D341Med (cell line): ENCODE measurements at places on chromosomes 3 and 15.

DNA sequence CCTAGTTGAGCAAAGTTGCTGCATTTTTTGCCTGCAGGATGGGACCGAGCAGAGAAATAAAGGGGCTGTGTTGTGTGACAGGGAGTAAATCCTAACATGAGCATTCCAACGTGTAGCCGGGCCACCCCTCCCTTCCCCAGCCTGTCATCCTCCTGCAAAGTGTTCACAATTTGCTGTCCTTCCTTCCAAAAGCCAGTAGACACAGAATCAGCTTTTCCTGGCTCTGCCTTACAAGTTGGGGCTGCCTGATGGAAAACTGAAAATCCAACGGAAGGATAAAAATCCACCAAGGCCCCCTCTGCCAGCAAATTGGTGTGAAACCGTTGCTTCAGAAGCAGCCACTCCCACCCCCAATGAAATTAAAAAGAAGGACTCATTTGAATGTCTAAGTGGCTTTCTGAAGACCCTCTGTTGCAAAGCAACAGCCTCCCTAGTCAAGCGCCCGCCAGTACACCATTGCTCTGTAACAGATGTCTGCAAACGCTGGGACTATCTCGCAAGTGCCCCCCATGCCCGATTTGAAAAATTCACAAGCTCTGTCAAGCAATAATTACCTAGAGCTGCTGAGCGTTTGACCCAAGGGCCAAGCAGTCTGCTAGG is 665 bp downstream of the FRMD4B start:
- no peak for DNase-seq

GRCh38 chr15:39628546-39629257 is 47.8 kb downstream of the THBS1 start:
- DNase-seq: no peak

DNA sequence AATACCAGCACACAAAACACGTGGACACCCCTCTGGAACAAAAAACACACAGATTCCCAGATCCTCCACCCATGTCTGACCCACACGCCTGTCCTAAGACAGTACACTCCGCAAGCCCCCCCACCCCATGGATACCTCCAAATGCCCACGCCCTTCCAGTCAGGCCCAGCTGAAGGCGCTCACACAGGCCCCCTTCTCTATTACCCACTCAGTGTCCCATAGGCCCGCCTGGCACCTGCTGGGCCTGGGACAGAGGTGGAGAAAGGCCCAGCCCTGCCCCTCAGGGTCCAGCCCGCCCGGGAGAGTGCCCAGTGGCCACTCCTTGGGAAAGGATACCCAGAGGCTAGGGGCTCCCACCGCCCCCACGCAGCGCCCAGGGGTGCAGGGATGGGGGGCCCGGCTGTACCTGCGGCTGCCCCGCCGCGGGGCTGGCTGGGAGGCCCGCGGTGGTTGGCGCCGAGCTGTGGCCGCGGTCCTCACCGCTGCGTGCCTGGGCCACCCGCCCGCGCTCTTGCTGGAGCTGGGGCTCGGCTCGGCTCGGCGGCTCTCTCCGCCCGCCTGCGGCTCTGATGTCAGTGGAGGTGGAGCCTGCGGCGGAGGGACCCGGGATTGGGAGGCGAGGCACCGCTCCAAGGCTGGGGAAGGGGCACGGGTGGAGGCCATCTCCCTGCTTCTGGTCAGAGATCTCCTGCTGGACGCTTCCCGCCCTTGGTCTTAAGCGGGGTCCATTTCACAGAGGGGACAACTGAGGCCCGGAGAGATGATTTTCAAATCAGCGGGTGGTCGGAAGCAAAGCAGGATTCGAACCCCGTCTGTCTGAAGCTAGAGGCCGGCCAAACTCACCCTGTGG is at the start of gene CAMK1:
Gene CAMK1, minus strand, starts transcription at position 522 of the 850 bp plus-strand sequence. CDS start 2,198 bp downstream, outside the sequence.
- DNase-seq: peak; percentile 89

GRCh38 chr3:42153039-42153438 is 61.9 kb downstream of the TRAK1 start:
- DNase-seq: no peak
